ENCODE measurements at places on chromosomes 4 and X.

- no peak for DNase-seq
Observed at GRCh38 chrX:132983496-132983895, 25.1 kb upstream of the HS6ST2 start.

DNA sequence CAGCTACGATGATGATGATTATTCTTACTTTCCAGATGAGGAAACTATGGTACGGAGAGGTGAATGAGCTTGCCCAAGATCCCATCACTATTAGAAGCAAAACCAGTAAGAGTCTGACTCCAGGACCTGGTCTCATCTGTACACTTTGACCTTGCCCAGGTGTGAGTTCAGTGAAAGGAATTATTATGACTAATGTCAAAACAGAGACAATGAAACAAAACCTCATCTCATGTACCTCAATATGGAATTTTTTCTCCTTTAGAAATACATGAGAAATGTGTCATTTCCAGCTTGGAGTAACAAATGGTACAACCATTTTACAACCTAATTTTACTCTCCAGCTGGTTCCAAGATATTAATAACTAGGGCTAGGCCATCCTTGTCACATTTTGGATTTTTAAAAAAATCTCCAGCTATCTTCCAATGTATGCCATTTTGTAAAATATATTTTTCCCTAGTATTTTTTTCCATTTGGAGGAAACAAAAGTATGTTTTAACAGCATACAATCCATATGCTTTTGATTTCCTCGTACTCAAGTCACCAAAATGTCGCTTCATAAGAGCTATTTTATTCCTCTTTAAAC lies 213.8 kb downstream of the PTTG2 start:
- DNase-seq: no peak

- DNase-seq: no peak
Observed at GRCh38 chrX:103817502-103817901, 14.6 kb downstream of the RAB9B start.

GRCh38 chr4:68148800-68149685 lies 19.4 kb upstream of the TMPRSS11F start:
- DNase-seq: no peak

DNA sequence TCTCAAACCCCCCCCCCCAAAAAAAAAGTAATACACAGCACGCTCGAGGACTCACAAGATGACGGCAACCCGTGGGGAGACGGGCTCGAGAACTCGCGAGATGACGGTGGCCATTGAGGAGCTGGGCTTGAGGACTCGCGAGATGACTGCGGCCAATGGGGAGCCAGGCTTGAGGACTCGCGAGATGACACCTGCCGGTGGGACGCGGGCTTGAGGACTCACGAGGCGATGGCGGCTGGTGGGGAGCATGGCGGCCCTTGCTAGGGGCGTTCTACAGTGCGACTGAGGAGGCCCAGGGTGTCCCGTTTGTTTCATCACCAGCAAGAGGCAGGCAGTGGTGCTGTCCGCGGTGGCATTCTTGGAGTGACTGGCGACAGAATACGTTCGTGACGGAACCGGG lies 172.4 kb upstream of the MAGEB16 start:
- no peak for DNase-seq

DNA sequence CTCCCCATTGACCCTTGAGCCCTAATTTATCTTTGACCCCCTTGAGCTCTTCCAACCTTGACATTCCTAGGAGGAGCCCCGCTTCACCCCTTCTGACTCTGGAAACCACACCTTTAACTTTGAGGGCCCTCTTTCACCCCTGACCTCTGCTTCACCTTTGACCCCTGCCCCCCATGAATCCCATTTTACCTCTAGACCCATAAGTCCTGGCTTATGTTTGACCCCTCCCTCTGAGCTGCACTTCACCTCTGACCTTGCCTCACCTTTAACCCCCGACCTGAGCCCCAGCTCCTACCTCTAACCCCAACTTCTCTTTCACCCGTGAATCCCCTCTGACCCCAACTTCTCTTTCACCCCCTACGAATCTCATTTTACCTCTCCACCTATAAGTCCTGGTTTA lies 169.7 kb downstream of the THOC2 start:
- DNase-seq: no peak

DNA sequence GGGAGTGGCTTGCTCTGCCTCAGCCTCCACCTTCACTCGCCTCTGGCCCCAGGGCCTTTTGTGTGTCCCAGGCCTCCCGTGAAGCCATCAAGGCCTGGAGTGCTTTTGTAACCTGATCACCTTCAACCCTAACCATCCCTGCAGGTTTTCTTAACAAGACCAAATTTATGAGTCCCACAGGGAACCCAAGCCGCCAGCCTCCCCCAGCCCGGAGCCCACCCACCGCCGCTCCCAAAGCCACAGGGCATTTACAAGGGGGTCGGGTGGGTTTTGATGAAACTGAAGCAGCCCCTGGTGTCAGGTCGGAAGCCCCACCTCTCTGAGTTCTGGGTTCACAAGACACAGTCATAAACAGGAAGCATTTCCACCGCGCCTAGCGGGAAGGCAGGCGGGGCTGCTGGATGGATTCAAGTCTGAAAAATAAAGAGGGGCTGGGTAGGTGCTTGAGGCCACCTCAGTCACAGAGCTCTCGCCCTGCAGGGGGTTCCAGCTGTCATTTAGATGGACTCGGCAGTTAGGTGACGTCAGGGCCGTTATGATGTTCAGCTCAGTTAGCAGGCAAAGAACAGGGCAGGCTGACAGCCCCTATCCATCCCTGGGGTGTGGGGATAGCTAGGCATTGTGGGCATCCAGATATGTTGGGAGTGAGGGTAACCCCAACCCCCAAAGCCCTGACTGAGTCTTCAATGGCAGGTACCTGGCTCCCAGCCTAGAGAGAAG lies 128.5 kb downstream of the BCOR start:
- DNase-seq: peak; percentile 6

DNA sequence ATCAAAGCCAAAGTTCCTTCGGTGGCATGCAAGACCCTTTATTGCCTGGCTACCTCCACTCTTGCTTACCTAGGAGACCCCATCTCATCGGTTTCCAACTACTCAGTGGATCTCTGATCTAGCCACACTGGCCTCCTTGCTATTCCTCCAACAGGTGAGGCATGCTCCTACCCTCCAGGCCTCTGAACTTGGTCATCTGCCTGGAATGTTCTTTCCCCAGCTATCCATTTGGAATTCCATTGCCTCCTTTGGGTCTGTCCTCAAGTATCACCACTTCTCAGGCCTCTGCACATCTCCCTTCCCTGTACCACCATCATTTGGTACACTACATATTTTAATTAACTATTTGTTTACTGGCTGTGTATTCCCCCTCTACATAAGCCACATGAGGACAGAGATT lies 11.2 kb downstream of the LGI2 start:
- no peak for DNase-seq

Data from activated effector memory CD4-positive, alpha-beta T cell treated with Interleukin-2 at 50 U/mL for 16 hours (primary cell).